ENCODE measurements at places on chromosomes 7 and 10. TPM values are rescaled to one million over a fixed set of nuclear protein-coding genes. Genes with fewer than 3 reads are reported as not detected.

Gene UBE2D1
- total RNA-seq, result 12.6 TPM

Gene OR13A1
- 0.15 TPM for total RNA-seq

Gene EMX2
- total RNA-seq, result not detected

Gene PON3
- not detected for total RNA-seq

Gene CPXM2
- total RNA-seq, result 1.2 TPM

Gene PRSS37
- total RNA-seq, result not detected

Gene IQUB
- 3.5 TPM for total RNA-seq

Gene SLC16A9
- 3.0 TPM for total RNA-seq

Gene CDH23
- total RNA-seq, result 0.51 TPM

Gene MAP3K8
- total RNA-seq, result 5.5 TPM

Gene SEC24C
- total RNA-seq, result 68.6 TPM

Gene STRIP2
- total RNA-seq, result 38.9 TPM

Gene PSTK
- total RNA-seq, result 7.5 TPM

Data from cardiac muscle cell (in vitro differentiated cells and primary cell).